NCI-H2081 (cell line): ENCODE measurements at places on chromosomes 12 and 14.

DNA sequence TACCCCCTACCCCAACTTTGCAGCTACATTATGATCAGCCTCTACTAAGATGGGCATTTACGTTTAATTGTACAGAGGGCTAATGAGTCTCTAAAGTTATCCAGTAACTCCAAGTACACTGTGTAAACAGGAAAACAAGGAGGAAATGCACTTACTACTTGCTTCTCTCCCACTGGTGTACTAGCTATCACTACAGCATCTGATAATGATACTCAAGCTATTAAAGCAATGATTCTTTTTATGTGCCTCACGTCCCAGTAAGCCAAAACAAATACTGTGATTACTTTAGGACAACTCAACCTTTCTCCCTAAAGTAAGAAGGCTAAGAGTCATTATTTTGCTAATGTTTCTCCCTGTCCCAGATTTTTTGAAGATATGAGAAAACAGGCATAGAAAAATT lies 128.6 kb upstream of the CCDC175 start:
- no peak for DNase-seq

GRCh38 chr12:54364413-54364812 lies at the start of gene GPR84:
TSS of gene GPR84 (minus strand) at chr12:54364486. CDS start at chr12:54363851, 635 bp downstream.
- no peak for DNase-seq

DNA sequence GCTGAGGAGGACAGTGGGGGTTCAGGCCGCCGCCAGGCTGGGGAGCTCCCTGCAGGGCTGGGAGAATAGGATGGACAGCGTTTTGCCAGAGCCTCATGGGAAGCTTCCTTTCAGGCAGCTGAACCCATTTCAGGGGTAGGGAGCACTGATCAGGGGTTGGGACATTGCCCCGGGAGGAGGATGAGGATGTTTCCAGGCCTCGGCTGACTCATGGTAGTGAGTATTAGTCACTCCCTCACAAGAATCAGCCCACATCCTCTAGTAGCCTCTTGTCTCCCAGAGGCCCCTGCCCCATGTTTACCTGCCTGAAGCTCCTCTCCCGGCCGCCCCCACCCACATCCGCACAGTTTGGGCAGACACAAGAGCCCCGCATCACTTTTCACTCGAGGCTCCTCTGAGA lies 89.8 kb downstream of the ZFP36L1 start:
- DNase-seq = no peak

DNA sequence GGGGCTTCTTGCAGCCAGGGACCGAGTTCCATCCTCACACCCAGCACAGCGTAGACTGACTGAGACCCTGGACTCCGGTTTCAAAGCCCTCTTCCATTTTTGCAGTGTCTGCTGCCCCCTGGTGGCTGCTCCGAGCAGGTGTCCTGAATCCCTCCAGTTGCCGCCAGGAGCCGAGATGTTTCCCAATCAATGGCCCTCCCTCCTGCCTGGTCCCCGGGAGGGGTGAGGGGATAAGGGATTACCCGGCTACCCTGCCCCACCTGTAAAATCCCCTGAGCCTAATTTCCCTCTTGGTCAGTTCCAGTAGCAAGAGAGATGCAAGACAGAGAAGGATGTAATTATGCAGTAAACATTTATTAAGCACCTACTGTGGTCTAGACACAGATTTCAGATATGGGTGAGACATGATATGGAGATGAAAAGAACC lies 55.0 kb downstream of the PHETA1 start:
- DNase-seq = peak; percentile 47

DNA sequence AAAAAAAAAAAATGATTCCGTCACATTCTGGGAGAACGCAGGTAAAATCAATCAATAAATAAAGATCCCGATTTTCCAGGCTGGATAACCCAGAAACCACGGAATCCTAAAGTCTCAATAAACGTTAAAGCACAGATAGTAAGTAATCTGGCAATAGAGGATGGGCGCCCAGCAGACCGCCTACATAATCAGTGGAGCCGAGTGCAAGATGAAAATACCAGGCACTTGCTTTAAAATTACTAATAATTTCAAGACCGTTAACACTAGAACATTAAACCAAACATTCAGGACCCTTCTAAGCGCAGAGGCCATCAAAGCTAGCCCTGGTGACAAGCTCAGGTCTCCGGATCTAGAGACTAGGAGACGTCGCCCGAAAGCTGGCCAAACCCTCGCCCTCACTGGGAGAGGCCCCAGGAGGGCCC lies 1.2 kb upstream of the DCAF11 start:
- no peak for DNase-seq

- DNase-seq = no peak
Observed at GRCh38 chr12:42935756-42936155, 346.2 kb upstream of the PRICKLE1 start.

DNA sequence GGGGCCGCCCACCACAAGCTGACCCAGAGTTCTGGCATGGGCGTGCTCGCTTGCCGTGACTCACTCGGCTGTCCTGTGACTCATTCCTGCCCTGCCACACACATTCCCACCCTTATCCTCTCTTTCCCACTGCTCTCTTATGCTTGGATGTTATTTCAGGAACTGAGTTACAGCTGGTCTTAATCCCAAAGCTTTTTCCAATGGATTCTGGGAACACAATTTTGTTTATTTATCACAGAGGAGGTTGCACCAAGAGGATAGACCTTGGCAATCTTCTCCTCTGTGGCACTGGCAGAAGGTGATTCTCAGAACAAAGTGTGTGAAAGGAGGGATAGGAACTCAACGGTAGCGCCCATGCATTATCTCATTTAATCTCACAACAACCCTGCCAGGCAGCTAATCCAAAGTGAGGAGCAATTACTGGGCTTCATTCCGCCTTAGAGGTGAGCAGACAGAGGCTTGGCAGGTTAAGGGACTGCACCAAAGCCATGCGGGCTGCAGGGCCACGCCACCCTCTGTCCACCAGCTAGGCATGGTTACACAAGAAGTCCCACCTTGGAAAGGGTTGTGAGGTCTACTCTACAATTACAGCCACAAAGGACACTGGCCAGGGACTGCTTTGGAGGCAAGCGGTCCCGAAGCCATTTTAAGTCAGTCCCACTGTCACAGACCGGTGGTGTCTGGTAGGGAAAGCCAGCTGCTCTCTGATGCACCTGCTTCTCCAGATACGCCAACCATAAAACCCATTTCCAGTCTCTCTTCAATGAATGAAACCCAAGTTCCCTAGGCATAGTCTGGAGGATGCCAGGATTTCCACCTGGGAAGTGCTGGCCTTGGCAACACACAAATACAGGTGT lies 32.9 kb downstream of the SYNE3 start:
- DNase-seq = no peak
